Breast epithelium (tissue), 4 donors: ENCODE measurements at places on chromosomes 6 and 20. TPM values are rescaled to one million over a fixed set of nuclear protein-coding genes. Genes with fewer than 3 reads are reported as not detected.

DNA sequence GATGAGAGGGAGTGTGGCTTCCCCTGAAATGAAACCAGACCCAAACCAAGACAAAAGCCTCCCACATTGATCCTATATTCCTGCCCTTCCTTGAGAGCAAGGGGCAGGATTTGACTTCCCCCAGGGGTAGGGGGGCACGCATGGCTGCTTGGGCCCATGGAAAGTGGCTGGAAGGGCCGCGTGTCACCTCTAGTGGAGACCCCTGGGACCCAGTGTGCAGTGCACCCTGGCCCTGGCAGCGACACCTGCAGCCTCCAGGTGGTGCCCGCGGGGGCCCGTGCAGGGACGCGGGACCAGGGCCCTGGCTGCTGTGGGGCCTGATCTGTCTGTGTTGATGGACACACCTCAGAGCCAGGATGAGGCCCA, 18.0 kb upstream of the SLCO4A1 start:
- peak overlapping the region; percentile 98 for H3K27ac ChIP-seq
- no peaks in the 10 kb centered on the region for H3K36me3 ChIP-seq
- no peak overlapping the region for H3K4me3 ChIP-seq
- H3K4me1 ChIP-seq, result peaks cover 12% of the 10 kb centered on the region
- DNase-seq, result no peak

DNA sequence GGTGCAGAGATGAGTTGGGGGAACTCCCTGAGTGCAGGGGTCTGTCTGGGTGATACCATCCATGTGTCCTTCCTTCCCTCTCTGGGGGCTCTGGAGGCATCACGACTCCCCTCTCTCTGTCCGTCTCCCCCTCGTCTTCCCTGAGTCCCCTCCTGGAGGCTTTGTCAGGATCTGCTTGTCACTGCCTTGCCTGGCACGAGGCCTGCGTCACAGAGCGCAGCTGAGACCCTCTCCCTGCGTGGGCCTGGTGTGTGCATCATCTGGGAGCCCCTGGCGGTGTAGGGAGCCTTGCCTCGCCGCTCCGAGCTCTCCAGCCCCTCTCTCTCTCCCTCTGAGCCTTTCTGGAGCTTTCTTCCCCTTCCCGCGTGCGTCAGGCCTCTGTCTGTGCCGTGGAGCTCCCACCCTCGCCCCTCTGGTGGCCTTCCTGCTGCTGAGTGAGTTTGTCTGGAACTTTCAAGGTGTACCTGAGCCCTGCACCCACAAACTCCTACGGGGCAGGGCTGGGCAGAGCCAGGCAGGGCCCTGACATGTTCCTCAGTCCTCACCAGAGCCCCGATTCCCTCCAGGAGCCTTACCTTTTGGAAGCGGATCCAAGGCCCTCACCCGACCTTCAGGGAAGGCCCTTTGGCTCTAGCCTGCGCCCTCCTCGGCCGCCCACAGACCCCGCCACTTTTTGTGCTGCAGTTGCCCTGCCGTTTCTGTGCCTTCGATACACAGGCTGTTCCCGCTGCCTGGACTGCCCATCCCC, 70.3 kb downstream of the SRC start:
- DNase-seq, result no peak
- H3K36me3 ChIP-seq, result no peaks in the 10 kb centered on the region
- H3K4me3 ChIP-seq, result no peak overlapping the region
- no peaks in the 10 kb centered on the region for H3K4me1 ChIP-seq

DNA sequence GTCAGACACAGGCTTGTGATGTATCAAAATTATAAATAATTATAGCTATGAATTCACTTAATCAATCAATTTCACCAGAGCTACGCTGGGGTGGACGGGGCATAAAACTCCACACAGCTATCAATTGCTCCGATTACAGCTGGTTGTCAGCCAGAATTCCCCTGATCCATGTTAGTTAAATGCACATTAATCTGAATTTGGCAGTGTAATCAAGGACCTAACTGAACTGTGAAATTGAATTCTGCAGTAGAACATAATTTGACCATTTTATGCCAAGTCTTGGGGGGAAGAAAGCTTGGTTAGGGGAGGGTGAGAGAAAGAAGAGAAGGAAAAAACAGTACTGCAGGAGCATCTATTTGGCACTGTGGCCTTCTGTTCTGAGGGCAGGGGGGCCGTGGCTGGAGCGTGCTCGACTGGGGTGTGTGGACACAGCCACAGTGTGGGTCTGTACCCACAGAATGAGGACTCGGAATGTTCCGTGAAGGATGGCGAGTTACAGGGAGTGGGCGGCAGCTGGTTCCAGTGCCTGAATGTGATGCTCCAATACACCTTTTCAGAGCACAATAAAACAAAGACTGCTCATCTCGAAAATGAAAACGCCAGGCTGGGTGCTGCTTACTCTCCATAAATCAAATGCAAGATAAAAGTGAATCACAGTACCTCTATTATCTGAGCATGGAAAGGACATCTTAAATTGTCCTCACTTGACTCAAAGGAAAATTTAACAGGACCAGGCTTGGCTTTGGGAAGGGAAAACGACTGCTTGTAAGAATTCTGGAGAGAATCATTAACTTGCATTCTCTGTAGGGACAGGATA, 59.2 kb downstream of the LAMP5 start:
- no peak for DNase-seq
- H3K27ac ChIP-seq, result no peak overlapping the region
- no peak overlapping the region for H3K4me3 ChIP-seq
- no peaks in the 10 kb centered on the region for H3K36me3 ChIP-seq

DNA sequence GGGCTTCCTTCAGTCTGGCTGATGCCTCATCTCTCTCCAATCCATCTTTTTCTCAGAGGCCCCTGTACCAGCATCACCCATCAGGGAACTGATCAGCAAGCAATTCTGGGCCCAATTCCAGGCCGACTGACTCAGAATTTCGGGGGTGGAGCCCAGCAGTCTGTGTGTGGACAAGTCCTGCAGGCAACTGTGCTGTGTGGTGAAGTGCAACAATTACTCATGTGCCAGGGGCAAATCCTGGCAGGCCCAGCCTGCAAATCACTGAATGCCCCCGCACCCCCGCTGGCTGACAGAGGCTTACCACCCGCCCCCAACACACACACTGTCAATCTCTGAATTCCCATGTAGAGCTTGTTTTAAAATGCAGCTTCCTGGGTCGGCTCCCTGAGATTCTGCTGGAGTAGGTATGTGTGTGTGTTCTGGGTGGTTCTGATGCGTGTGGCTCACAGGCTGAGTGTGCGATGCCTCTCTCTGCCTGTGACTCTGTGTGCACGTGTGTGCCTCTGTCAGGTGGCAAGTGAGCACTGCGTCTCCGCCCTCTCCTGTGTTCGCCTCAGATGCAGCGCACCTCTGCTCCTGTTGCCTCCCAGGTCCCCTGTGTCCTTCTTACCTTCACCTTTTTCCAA, 45.4 kb downstream of the SSR1 start:
- peak overlapping the region; percentile 23 for H3K27ac ChIP-seq
- H3K4me1 ChIP-seq, result no peaks in the 10 kb centered on the region
- peak; percentile 89 for DNase-seq

- H3K27ac ChIP-seq, result no peak overlapping the region
- H3K36me3 ChIP-seq, result peaks cover 5% of the 10 kb centered on the region
- no peaks in the 10 kb centered on the region for H3K4me1 ChIP-seq
- no peaks in the 10 kb centered on the region for H3K27me3 ChIP-seq
- H3K4me3 ChIP-seq, result no peak overlapping the region
These were observed 280.5 kb downstream of the SYNE1 start for GRCh38 chr6:152356662-152357061.

- DNase-seq, result no peak
- no peaks in the 10 kb centered on the region for H3K27me3 ChIP-seq
- H3K4me1 ChIP-seq, result no peaks in the 10 kb centered on the region
- H3K36me3 ChIP-seq, result no peaks in the 10 kb centered on the region
These were observed 19.3 kb downstream of the FGD2 start for GRCh38 chr6:37024656-37025337.

The LST1 gene
- 8.8 TPM for total RNA-seq
